NCI-H2081 treated with DMSO at 0.1 percent for 48 hours (cell line): ENCODE measurements at places on chromosomes 1 and 21.

DNA sequence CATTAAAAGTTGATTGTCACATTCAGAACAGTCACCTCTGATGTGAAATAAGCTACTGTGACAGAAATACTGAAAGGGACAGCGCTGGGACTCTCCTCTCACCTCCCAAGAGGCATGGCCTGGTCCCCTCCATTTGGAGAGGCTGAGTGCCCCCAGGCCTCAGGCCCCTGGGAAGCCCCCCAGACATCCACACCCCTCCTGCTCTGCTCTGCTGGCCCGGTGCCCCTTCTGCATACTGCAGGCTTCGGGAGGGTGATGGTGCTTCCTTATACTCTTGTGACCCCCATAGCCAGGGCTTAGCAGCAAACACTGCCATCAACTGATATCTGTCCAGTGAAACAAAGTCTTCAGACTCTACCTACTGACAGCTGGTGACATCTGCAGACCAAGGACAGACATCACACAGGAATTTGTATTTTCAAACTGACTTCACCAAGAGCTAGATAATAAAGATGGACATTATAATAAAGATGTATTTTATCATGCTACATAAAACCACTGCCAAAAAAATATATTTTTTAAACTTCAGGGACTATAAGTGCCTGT lies 36.9 kb downstream of the C2CD2 start:
- DNase-seq: no peak

DNA sequence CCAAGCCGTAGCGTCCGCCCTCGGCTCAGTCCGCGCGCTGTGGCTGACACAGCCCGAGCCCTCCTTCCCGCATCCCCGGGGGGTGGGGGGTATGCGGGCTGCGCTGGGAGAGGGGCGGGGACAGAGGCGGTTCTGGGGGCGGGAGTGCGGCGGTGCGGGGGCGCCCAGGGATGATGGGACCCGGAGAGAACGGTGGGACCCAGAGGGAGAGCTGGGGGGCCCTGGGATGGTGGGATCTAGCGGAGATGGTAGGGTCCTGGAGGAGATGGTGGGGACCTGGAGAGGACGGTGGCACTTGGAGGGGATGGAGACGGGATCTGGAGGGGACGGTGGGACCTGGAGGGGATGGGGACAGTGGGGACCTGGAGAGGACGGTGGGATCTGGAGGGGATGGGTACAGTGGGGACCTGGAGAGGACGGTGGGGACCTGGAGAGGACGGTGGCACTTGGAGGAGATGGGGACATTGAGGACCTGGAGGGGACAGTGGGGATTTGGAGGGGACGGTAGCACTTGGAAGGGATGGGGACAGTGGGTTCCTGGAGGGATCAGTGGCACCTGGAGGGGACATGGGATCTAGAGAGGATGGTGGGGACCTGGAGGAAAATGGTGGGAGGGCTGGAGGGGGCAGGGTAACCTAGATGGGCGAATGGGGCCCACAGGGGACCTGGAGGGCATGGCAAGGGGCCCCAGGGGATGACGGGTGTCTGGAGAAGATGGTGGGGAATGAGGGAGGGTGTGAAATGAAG lies 477 bp downstream of the SNAP47 start:
- no peak for DNase-seq

- no peak for DNase-seq
Observed at GRCh38 chr1:232655746-232656085, 25.8 kb upstream of the SIPA1L2 start.

DNA sequence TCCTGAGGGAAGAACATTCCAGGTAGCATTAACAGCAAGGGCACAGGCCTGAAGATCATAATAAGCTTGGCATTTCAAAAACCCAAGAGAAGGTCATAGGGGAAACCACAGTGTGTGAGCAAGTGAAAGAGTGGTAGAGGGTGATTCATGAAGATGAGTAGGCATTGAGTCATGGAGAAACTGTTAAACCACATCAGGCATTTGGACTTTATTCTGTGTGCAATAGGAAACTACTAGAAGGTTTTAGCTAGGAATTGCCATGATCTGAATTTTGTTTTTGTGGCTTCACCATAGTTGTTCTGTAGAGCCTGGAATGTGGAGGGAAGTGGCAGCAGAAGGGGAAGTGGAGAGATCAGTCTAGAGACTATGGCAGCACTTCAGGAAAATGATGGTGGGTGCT lies 359.0 kb upstream of the PTBP2 start:
- DNase-seq: no peak

GRCh38 chr1:93995837-93996536 lies 86.8 kb upstream of the GCLM start:
- DNase-seq: no peak

GRCh38 chr1:73862355-73862754 lies 335.6 kb downstream of the LRRIQ3 start:
- no peak for DNase-seq

- no peak for DNase-seq
Observed at GRCh38 chr1:66353257-66353656, 180.7 kb upstream of the SGIP1 start.

DNA sequence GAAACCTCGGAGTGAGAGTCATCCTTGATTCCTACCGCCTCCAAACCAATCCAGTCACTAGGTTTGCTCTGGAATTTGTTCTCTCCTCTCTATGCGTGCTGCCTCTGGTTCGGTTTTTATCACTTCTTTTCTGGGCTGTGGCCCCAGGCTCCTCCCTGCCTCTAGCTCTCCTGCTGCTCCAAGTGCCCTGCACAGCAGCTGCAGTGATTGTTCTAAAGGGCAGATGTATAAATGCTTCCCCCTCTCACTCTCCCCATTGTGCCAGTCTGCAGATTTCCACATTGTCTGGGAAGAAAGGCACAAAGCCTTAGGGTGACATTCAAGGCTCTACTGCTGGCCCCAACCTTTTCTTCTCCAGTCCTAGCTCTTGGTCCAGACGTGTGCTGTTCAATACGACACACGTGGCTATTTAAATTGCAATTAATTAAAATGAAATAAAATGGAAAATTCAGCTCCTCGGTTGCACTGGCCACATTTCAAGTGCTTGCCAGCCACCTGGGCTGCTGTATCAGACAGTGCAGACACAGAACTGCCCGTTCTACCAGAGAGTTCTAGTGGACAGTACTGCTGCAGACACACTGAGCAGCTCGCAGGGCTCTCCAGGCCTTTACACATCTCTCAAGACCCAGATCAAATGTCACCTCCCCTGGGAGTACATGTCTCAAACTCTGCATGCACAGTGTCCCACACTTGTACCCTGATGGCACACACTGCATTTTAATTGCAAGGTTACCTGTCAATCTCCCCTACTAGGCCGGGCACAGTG lies 12.4 kb downstream of the TRIM62 start:
- no peak for DNase-seq

DNA sequence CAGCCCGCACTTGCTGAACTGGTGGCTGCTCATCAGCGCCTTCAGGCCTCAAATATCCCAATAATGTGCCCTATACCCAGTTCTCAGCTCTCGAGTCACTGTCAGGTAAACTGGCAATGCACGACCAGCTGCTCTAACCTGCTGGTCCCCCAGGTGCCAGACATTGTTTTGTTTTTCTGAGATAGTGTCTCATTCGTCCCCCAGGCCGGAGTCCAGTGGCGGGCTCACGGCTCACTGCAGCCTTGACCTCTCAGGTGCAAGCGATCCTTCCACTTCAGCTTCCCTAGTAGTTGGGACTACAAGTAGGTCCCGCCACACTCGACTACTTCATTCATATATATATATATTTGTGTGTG lies 1.0 kb upstream of the NADK start:
- no peak for DNase-seq

GRCh38 chr1:2050461-2050792 lies 216 bp downstream of the PRKCZ start:
- no peak for DNase-seq

DNA sequence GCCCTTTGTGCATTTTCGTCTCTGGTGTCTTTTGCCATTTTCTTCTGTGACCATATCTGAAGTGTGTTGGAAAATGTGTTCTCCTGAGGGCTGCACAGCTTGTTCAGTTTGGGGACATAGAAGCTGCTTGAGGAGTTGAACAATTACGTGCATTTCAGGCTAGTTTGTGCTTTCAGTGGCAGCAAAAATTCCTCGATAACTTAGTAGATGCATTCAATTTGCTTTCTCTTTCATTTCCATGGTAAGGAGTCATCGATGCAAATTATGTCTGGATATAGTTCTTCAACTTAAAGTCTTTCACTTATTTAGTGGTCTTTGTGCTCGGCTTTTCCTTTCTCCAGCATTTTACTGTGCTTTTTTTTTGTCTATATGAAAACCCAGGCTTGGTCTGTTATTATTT lies 441.5 kb downstream of the PLA2G4A start:
- no peak for DNase-seq

DNA sequence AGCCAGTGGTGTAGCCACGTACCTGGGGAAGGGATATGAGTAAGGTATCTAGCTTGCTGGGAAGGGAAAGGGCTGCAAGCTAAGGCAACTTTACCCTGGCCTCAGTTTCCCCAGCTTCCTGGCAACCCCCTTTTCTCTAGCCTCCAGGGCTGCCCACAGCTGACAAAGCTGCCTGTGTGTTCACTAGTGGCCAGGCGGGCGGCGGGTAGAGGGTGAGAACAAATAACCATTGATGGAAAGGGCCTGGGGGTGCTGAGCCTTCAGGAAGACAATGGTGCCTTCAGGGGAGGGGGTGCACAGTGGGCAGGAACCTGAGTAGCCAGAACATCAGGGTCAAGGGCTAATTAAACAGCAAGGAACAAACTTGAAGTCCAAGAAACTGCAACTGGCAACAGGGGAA lies 6.1 kb downstream of the CERS2 start:
- no peak for DNase-seq

- DNase-seq: no peak
Observed at GRCh38 chr1:45033356-45033755, 21.3 kb downstream of the UROD start.
